Testis (tissue), 5 donors: ENCODE measurements at places on chromosomes 2 and 18. TPM values are rescaled to one million over a fixed set of nuclear protein-coding genes. Genes with fewer than 3 reads are reported as not detected.

Gene RALB
- total RNA-seq, result 88.7 TPM

- DNase-seq, result no peak
- no peaks in the 10 kb centered on the region for H3K36me3 ChIP-seq
- no peak overlapping the region for H3K27ac ChIP-seq
- no peak overlapping the region for H3K4me3 ChIP-seq
These were observed 287.3 kb upstream of the NCKAP5 start for GRCh38 chr2:133855526-133855925.

Gene DRC1
- total RNA-seq, result 18.7 TPM

Gene TOGARAM2
- total RNA-seq, result 2.1 TPM

DNA sequence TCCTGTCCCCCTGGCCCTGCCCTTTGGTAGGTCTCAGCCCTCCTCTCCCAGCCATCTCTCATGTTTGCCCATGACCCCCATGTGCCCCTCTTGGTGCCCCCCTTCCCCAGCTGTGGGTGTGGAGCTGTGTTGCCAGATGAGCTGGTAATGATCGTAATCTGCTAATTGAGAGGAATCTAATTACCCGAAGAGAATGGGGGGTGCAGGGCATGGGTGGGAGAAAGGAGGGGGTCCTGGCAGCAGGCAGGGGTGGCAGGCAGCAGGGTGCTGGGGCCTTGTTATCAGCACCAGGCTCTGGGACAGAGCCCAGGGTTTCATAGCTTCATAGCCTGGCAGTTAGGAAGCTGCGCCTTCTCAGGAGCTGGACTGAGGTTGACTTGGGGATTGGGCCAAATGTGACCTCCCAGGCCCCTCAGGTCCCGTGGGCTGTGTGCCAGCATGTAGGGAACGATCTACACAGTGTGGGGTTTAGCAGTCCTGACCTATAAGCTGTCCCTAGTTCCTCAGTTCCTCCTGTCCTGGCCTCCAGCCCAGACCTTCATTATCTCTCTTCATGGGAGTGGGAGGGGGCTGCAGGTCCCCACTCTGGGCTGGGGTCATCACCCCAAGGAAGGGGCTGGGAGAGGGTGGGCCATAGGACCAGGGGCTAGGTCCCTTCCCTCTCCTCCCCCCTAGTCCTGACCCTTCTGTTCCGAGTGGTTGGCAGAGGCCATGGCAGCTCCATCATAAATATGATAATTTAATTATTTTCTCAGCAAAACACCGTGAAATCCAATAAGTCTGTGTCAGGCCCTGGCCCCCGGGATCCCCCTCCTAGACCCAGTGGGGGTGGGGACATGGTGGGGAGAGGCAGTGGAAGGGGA, 6.5 kb upstream of the ASIC4 start:
- H3K27ac ChIP-seq, result no peak overlapping the region
- peaks cover 20% of the 10 kb centered on the region for H3K4me1 ChIP-seq
- no peaks in the 10 kb centered on the region for H3K27me3 ChIP-seq
- DNase-seq, result no peak
- H3K36me3 ChIP-seq, result no peaks in the 10 kb centered on the region
- H3K4me3 ChIP-seq, result no peak overlapping the region

DNA sequence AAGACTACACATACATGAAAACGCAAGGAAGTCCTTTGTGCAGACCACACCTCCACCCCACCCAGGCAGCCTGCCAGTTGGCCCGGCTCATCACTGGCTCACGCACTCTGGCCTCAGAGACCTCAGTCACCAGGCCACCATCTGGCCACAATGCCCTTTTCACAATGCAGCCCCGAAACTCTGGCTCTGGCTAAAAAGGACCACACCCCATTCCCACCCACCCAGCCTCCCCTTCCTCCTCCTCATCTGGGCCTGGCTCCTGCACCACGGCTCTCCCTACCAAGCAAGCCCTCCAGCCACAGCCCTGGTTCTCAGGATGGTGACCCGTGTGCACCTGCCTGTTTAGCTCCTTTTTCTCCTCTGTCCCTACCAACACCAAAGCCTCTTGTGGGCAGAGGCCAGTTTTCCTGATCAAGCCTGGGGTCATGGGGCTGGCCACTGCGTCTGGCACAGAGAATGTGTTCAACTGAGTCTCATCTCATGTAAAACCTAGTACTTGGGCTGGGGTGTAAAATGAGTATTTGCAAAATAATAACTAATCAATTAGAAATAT, 7.4 kb downstream of the HDAC4 start:
- peaks cover 10% of the 10 kb centered on the region for H3K4me1 ChIP-seq
- no peak overlapping the region for H3K27ac ChIP-seq
- no peaks in the 10 kb centered on the region for H3K36me3 ChIP-seq
- H3K4me3 ChIP-seq, result no peak overlapping the region

- H3K4me3 ChIP-seq, result no peak overlapping the region
- H3K4me1 ChIP-seq, result no peaks in the 10 kb centered on the region
- no peaks in the 10 kb centered on the region for H3K36me3 ChIP-seq
- H3K27me3 ChIP-seq, result no peaks in the 10 kb centered on the region
These were observed 31.2 kb upstream of the ITGAV start for GRCh38 chr2:186558512-186559276.

DNA sequence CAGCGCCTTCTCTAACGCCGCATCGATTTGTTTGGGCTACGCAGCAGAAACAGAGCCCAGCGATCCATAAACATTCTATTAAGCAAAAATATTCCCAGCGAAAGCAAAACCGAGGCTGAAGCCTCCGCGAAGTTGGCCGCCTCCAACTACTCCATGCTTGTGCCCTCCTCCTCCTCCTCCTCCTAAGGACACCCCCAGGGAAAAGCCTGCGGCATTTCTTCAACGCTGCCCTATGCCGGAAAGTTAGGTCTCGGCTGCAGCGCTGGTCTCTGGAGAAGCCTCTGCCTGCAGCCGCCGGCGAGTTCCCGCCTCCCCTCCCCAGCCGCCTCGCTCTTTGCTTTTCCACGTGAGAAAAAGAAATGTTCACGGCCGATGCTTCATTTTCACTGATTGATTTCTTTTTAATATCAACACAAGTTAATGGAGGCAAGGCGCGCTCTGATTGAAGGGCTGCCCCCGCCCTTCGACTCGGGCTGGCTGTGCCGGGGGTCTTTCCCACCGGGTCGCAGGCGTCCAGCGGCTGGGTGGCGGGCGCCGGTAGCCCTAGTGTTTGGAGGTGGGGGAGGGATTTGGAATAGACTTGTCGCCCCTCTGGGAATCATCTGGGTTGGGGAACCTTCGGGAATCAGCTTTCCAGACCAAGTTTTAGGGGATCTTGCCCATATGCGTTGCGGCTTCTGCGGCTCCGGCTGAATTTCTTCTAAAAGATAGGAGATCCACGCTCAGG, 3.9 kb downstream of the NRP2 start:
- peak overlapping the region; percentile 58 for H3K4me3 ChIP-seq
- H3K27me3 ChIP-seq, result no peaks in the 10 kb centered on the region
- peaks cover 8% of the 10 kb centered on the region for H3K4me1 ChIP-seq
- peak overlapping the region; percentile 42 for H3K27ac ChIP-seq

Gene TYW5
- total RNA-seq, result 18.0 TPM

Gene CCDC178
- 10.2 TPM for total RNA-seq

GRCh38 chr18:61731693-61732376, 161.0 kb downstream of the RNF152 start:
- no peak overlapping the region for H3K27ac ChIP-seq
- no peaks in the 10 kb centered on the region for H3K27me3 ChIP-seq
- DNase-seq, result no peak
- H3K4me3 ChIP-seq, result no peak overlapping the region
- H3K4me1 ChIP-seq, result peaks cover 17% of the 10 kb centered on the region
- H3K36me3 ChIP-seq, result no peaks in the 10 kb centered on the region

- no peak overlapping the region for H3K27ac ChIP-seq
- no peaks in the 10 kb centered on the region for H3K4me1 ChIP-seq
- no peak overlapping the region for H3K4me3 ChIP-seq
- no peak for DNase-seq
These were observed 149.2 kb downstream of the FAM210A start for GRCh38 chr18:13577091-13577697.

- H3K4me1 ChIP-seq, result no peaks in the 10 kb centered on the region
- H3K27me3 ChIP-seq, result no peaks in the 10 kb centered on the region
- no peak overlapping the region for H3K4me3 ChIP-seq
- H3K36me3 ChIP-seq, result no peaks in the 10 kb centered on the region
These were observed 27.6 kb downstream of the MRPL33 start for GRCh38 chr2:27798948-27799645.

- DNase-seq, result peak; percentile 34
- H3K4me1 ChIP-seq, result no peaks in the 10 kb centered on the region
- no peaks in the 10 kb centered on the region for H3K27me3 ChIP-seq
- no peak overlapping the region for H3K4me3 ChIP-seq
- no peaks in the 10 kb centered on the region for H3K36me3 ChIP-seq
- no peak overlapping the region for H3K27ac ChIP-seq
These were observed 30.0 kb downstream of the RNF125 start for GRCh38 chr18:32048507-32049091.

GRCh38 chr18:6411382-6411781, 3.3 kb downstream of the L3MBTL4 start:
- H3K36me3 ChIP-seq, result no peaks in the 10 kb centered on the region
- no peak overlapping the region for H3K4me3 ChIP-seq
- DNase-seq, result no peak
- H3K27ac ChIP-seq, result no peak overlapping the region
- H3K4me1 ChIP-seq, result peaks cover 5% of the 10 kb centered on the region
- H3K27me3 ChIP-seq, result no peaks in the 10 kb centered on the region

DNA sequence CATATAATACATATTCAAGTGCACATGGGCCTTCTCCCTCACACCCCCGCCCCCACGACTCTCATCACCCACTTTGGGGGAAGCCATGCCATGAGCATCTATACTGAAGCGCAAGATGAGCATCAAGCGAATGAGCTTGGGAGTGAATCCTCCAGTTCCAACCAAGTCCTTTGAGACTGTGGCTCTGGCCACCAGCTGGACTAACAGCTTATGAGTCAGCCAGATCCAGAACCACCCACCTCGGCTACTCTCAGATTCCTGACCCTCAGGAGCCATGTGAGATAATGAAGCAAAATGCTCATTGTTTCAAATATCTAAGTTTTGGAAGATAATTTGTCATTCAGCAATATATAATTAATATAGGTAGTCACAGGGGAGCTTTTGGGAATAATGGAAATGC, 22.2 kb upstream of the IL1RL1 start:
- H3K4me3 ChIP-seq, result no peak overlapping the region
- H3K4me1 ChIP-seq, result no peaks in the 10 kb centered on the region
- H3K27ac ChIP-seq, result no peak overlapping the region
- H3K27me3 ChIP-seq, result no peaks in the 10 kb centered on the region

- no peak for DNase-seq
- no peaks in the 10 kb centered on the region for H3K36me3 ChIP-seq
- H3K4me3 ChIP-seq, result no peak overlapping the region
- no peak overlapping the region for H3K27ac ChIP-seq
- no peaks in the 10 kb centered on the region for H3K4me1 ChIP-seq
These were observed 126.8 kb downstream of the BCL2L11 start for GRCh38 chr2:111247491-111247890.
